ENCODE measurements at places on chromosomes 7 and 10.

- DNase-seq: no peak
Measured at GRCh38 chr7:112283382-112283910, 77.0 kb downstream of the ZNF277 start.

DNA sequence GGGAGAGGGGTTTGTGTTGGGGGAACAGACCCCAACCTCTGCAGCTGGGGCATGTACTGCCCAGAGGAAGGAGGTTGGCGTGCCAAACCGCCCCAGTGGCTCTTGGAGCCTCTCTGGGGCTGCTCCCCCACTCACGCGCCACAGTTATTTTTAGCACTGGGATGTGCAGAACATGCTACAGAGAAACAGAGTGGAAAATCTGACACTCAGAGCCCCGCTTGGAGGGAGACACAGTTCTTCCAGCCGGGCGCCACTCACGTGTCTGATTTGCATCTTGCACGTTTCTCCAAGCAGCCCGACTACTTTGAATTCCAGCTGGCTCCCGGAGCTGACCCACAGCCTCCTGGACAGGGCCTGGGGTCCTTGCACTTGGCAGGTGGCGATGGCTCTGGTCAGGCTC is 182.0 kb downstream of the RPS24 start:
- DNase-seq: no peak

DNA sequence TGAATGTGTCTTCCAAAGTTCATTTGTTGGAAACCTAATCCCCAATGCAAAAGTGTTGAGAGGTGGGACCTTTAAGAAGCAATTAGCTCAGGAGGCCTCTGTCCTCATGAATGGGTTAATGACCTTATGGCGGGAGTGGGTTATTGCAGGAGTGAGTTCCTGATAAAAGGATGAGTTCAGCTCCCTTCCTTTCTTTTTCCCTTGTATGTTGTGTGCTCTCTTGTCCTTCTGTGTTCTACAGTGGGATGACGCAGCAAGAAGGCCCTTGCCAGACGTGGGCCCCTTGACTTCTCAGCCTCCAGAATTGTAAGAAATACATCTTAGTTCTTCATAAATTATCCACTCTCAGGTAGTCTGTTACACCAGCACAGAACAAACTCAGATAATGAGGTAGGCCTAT is 206.0 kb downstream of the DNAJC1 start:
- no peak for DNase-seq

DNA sequence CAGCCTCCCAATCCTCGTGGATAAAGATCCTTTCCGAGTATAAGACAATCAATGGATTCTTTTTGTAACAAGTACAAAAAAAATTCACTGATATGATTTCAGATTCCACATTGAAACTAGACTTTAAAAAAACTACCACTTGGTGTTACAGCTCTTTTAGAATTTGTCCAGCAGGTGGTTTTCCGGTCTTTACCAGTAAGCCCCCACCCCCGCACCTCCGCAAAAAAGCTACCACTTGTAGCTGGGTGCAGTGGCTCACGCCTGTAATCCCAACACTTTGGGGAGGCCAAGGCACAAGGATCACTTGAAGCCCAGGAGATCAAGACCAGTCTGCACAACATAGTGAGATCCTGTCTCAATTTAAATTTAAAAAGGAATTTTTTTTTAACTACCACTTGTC is 19.8 kb downstream of the IGF2BP3 start:
- no peak for DNase-seq

GRCh38 chr7:49768835-49769234 is 4.6 kb upstream of the VWC2 start:
- DNase-seq: no peak

DNA sequence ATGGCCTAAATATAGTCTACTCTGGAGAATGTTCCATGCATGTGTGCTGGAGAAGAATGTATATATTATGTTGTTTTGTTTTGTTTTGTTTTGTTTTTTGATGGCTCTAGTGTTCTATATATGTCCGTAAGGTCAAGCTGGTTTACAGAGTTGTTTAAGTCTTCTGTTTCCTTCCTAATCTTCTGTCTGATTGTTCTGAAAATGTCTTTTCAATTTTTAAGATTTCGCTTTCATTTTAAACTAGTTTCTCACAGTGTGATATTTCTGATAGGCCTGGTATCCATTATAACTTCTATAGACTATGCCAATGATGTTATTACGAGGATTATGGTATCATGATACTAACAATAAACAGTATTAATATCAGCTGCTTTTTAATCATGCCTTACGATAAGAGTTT is 1126.3 kb upstream of the SORCS1 start:
- no peak for DNase-seq

- no peak for DNase-seq
Measured at GRCh38 chr7:463362-463781, 56.3 kb downstream of the PDGFA start.

DNA sequence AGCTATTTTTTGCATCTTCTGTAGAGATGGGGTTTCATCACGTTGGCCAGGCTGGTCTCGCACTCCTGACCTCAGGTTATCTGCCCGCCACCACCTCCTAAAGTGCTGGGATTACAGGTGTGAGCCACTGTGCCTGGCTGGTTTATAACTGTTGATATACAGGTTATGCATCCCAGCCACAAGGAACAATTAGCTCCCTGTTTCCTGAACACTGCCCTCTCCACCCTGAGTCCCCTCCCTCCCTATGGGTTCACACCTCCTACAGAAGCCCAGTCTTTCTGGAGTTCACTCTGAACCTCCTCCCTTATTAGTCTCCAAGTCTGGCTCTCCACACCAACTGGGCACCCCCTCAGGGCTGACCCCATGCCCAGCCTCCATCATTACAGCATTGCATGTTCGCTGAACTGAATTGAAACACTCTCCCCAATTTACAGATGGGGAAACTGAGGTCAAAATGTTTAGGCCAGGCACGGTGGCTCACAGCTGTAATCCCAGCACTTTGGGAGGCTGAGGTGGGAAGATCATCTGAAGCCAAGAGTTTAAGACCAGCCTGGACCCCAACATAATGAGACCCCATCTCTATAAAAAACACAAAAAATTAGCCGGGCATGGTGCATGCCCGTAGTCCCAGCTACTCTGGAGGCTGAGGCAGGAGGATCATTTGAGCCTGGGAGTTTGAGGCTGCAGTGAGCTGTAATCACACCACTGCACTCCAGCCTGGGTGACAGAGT is 1.7 kb upstream of the CLIP2 start:
- DNase-seq: no peak

Data from GM12878 (cell line).